ENCODE measurements at places on chromosomes 12 and 14.

DNA sequence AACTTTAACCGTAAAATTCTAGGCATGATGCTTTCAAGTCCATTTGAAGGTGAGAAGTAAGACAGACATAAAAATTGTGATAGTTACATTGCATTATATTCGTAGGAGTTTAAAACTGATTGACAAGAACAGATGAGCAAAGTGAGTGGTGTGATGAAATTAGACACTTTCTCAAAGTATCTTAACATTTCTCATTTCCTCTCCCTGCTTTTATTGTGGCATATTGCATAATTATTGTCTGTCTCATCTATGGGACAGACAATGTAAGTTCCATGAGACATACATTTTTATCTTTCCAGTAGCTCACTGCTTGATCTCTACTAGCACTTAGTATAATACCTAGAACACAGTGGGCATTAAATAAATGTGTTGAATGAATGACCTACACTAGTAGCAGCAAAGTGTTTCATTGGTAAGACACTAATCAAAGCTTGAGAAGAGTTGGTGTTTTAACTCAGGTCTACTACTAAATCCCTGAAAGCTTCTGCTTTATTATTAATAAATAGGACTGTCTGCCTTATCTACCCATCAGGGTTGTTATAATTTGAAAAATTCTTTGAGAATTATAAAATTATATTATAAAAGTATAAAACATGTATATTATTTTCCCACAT, 19.0 kb downstream of the A2M start:
- peak; percentile 63 for DNase-seq

GRCh38 chr12:66409195-66409871, 107.0 kb downstream of the HELB start:
- DNase-seq: peak; percentile 69

GRCh38 chr12:132105467-132105866, 38.7 kb downstream of the DDX51 start:
- no peak for DNase-seq

GRCh38 chr12:46982629-46983392, 96.6 kb upstream of the PCED1B start:
- no peak for DNase-seq

DNA sequence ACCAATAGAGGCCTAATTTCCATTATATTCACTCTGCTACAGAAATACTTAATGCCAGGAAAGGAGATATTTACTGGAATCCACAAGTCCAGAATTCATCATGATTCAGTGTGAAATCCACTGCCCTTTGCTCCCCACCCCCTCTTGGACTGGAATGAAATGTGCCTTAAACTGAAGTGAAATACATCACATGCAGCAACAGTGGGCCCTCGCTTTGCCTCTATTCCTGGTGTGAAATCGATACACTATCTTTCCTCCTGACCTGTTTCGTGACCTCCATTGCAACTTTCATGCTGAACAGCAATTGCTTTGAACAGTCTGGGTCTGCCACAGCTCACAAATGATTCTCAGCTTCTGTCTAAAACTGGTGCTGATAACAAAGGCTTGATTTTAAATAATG, 100.6 kb downstream of the NPAS3 start:
- DNase-seq: no peak

DNA sequence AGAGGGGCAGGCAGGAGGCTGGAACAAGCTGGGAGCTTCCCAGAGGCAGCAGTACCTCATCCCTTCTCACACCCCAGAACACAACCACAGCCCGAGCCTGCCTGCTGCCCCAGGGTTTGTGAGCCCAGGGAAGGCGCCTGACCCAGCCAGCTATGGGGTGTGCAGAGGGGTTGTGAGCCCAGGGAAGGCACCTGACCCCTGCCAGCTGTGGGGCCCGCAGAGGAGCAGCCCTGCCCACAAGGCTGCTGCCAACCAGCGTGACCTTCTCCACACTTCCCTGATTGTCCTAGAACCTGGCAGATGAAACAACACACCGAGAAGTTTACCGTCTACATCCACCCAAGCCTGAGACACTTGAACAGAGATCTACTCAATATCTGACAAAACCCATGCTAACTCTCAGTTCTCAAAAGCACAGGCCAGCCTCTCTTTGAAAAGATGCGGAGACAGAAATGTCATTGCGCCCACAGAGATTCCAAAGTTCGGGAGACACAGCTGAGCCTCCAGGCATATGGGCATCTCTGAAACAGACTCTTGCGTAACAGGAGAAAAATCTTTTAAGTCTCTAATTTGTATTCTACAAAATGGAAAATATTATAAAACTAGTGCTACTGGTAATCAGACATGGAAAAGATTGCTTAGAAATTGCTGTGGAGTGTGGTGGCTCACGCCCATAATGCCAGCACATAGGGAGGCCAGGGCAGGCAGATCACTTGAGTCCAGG, 47.3 kb downstream of the SFSWAP start:
- no peak for DNase-seq

DNA sequence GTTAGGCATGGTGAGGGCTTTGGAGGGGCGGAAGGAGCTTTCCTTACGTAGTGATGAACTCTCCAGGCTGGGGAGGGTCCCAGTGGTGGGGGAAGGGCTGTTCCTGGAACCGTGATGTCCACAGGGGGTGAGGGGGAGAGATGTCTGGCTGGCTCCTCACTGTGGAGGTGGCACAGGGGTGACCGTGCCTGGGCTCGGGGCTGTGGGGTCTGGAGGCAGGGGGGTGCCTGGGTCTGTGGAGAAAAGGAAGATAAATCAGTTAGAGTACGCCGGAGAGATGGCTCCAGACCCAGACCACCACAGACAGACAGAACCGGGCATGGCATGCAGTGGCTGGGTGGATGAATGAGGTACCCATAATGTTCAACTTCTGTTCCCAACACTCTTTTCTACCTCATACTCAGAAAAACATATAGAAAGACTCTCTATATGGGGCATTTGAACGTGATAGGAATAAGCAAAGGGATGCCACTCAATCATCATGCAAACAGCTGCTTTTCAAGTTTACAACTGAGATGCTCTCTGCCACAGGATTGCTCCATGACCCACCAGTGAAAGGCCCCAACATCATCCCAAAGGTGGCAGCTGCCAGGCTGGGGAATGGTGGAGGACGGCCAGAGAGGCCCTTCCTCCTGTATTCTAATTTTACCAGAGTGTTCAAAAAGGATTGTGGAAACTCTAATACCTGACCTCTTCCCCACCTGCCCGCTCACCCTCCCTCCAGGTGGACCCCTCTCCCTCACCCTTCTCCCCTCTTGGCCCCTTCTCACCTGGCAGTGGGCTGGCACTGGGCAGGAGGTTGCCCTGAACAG, 5.6 kb downstream of the MYL6 start:
- no peak for DNase-seq

- no peak for DNase-seq
Measured at GRCh38 chr14:104321088-104321801, 182.9 kb downstream of the KIF26A start.

- DNase-seq: peak; percentile 50
Measured at GRCh38 chr12:116354950-116355783, 77.7 kb upstream of the MED13L start.

DNA sequence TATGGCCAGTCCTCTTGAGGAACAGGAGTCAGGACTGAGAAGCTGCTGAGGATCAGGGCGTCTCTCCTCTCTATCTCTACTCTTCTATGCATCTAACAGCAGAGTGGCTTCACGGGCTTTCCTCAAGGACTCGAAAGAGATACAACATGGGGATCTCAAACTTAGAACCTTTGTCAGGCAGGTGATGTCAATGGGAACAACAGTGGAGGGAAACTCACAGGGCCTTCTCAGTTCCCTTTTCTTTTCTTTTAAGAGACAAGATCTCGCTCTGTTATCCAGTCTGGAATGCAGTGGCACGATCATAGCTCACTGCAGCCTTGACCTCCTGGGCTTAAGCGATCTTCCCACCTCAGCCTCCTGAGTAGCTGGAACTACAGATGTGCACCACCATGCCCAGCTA, 127.6 kb downstream of the PTPN11 start:
- DNase-seq: no peak

GRCh38 chr12:11133816-11134215, 628 bp downstream of the TAS2R30 start:
- DNase-seq: no peak

DNA sequence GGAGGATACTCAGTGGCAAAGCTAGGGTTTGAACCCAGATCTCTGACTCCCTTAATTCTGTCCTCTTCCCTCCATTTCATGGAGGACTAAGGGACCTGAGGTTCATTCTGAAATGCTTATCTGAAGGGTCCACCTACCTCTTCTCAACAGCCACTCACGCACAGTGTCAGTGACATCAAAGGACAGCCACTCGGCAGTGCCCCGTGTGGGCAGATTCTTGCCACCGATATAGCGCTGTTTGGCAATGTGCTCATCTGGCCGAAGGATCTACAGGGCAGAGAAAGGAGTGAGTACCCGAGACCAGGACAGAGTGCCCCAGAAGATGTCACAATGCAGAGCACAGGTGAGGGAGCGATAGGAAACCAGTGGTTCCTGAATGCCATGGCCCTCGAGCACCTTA, 10.8 kb downstream of the TGFB3 start:
- no peak for DNase-seq

GRCh38 chr12:113103756-113104450, 31.7 kb downstream of the RASAL1 start:
- no peak for DNase-seq

DNA sequence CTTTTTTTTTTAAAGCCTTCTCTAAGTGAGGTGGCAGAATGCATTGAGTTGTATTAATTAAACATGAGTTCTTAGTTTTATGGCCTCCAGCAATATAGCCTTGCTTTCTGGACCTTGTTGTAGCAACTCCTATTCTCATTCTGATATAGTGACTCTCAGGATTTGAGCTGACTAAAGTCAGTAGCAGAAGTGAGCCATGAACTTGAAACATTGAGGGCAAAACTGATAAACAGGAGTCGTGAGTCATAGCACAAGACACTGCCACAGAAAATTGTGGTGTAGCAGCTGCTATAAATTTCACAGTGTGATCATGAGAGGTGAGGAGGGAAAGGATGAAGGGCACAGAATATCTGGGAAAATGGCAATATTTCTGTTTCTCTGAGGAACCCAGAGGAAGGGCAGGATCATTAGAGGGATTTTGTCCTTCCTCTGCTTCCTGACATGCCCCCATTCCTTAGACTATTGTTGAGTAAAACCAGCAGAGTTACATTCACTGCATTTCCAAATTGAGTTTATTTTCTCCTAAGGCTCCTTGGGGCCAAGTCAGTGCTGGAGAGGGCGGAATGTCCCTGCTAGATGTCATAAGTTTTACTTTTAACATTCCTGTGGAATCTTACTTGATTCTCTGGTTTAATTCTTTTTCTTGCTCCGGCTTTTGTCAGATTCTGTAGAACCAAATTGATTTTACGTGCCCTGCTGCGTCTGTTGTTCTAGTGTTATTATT, 7.5 kb downstream of the KLRG1 start:
- no peak for DNase-seq

- no peak for DNase-seq
Measured at GRCh38 chr12:51524386-51524901, 66.6 kb upstream of the SCN8A start.

- peak; percentile 90 for DNase-seq
Measured at GRCh38 chr12:108689314-108690190, 41.8 kb downstream of the CORO1C start.

GRCh38 chr14:64704743-64705380, 638 bp downstream of the PLEKHG3 start:
- no peak for DNase-seq

DNA sequence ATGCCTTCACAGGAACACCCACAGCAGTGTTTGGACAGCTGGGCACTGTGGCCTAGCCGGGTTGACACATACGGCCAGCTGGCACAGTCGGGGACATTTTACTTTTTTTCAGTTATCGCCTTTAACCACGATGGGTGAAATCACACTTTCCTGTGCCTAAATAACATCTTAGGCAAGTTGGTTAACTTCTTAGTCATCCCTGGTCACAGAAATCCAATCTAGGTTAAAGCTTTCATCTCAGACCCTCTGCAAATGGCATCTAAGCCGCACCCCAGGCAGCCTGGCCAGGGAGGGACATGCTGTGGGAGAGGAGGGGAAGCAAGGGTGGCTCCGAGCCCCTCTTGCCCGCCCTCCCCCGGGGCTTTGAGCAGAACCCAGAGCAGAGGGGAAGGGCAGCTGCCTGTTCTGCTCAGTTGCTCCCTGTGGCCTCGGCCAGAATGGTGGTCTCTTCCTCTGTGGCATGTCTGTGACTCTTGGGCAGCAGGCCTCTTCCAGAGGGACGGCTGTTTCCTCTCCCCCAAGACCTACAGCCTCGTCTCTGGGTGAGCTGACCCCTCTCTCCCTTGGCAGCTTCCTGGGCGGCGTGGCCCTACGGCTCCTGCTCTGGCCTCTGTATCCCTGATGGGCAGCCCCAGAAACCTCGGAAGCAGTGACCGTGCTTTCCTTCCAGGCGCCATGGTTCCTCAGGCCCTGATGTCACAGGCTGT, 85.4 kb upstream of the DYNC1H1 start:
- DNase-seq: no peak

GRCh38 chr12:62401631-62402030, 65.0 kb upstream of the MON2 start:
- DNase-seq: no peak

GRCh38 chr14:89640141-89640540, 223.1 kb upstream of the FOXN3 start:
- DNase-seq: no peak

DNA sequence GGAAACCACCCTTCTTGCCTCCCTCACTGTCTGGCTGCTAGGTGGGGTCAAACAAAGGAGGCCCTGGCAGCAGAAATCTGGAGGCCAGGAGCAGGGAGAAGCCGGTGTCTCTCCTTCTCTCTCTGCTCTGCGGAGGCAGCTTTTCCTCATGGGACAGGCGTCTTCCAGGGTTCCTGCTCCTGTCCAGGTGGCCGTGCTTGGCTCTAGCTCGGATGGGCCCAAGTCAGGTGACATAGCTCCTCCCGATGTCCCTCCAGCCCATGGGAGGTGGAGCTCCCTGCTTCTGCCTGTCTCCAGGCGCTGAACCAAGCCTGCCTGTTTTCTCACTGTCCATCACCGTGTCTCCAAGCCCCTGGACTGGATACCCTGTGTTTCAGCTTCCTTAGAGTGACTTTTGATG, 30.5 kb upstream of the FZD10 start:
- no peak for DNase-seq

GRCh38 chr14:41785696-41786095, 179.0 kb downstream of the LRFN5 start:
- DNase-seq: no peak

DNA sequence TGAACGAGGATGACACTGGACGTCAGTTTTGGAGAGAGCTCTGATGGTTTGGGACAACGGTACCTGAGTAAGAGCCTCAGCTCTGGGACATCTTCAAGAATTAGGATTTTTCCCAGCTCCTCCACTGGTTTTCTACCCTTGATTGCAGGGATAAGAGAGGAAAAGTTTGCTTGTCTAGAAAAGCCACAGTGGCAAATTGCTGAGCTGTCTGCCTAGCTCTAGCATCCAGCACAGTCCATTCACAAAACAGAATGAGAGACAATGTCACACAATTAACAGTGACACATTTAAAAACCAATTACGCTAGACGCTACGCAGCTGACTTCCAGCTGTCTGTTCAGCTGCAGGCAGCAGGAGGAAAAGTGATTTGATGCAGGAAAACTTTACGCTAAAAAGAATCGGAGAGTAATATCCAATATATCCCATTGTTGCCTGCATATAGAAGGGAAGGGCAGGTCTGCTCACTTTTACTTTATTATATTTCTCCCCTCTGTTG, 168.1 kb upstream of the PRICKLE1 start:
- no peak for DNase-seq

GRCh38 chr12:128743916-128744315, 79.8 kb downstream of the SLC15A4 start:
- DNase-seq: no peak

GRCh38 chr12:108846290-108846701, 11.1 kb downstream of the SSH1 start:
- DNase-seq: peak; percentile 55

- DNase-seq: no peak
Measured at GRCh38 chr12:44581642-44582242, 294.4 kb downstream of the NELL2 start.

GRCh38 chr12:15014708-15015107, 41.9 kb downstream of the PDE6H start:
- no peak for DNase-seq
